ENCODE measurements at places on chromosomes 6 and 20.

DNA sequence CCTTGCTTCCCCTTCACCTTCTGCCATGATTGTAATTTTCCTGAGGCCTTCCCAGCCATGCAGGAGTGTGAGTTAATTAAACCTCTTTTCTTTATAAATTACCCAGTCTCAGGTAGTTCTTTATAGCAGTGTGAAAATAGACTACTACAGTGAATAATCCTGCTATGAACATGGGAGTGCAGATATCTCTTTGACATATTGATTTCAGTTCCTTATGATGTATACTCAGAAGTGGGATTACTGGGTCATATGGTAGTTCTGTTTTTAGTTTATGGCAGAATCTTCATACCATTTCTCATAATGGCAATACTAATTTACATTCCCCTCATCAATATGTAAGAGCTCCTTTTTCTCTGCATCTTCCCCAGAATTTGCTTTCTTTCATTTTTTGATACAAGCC, 26.0 kb downstream of the PACRG start:
- no peak for DNase-seq

GRCh38 chr6:83055366-83055964, 10.2 kb downstream of the UBE3D start:
- DNase-seq: peak; percentile 8

DNA sequence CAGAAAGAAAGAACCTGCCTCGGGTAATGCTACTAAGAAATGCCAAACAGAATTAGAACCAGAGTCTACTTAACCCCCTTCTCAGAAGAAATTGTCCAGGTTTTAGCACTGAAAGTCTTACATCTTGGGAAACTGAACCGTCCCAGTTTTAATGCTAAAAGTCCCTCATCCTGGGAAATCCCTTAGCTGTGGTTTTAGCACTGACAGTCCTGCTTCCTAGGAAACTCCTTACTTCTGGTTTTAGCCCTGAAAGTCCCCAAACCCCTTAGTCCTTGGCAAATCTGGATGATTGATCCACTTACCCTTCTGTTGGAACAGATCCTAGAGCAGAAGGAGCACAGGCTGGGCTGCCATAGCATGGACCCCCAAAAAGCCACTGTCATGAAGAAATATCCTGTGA, 4.8 kb upstream of the TMEM14A start:
- no peak for DNase-seq

- DNase-seq: no peak
Observed at GRCh38 chr6:149271348-149272340, 45.9 kb upstream of the TAB2 start.
